Stimulated activated CD8-positive, alpha-beta memory T cell treated with anti-CD3 and anti-CD28 coated beads, Interleukin-4, amount 100 ng/mL, for 24 hours (primary cell): ENCODE measurements at places on chromosomes 5 and 9.

DNA sequence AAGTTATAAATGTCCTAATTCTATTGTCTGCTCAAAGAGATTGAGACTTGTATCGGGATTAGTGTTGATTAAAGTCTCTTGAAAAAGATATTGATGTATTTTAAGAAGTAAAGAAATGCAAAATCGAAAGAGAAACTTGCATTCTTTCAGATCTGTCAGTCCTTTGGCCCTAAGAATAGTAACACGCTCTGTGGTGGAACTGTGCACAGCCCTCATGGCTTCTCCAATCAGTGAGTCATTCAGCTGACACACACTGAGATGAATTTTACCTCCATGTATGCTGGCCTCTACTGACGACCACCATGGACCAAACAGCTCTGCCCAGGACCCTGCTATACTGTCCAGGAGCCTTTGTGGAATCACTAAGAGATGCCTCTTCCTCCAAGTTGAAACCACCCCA lies 232.4 kb downstream of the ESM1 start:
- DNase-seq: no peak

- DNase-seq: no peak
These were observed 402.1 kb downstream of the PRELID2 start for GRCh38 chr5:145433077-145433476.

GRCh38 chr5:81334304-81335061 lies 33.1 kb downstream of the ZCCHC9 start:
- no peak for DNase-seq

- no peak for DNase-seq
These were observed 110.7 kb upstream of the NIPBL start for GRCh38 chr5:36765876-36766275.

GRCh38 chr5:150189728-150190502 lies at the start of gene SLC6A7:
Gene SLC6A7, plus strand, starts transcription at chr5:150190062. Its CDS starts 266 bp downstream, at chr5:150190328.
- no peak for DNase-seq

DNA sequence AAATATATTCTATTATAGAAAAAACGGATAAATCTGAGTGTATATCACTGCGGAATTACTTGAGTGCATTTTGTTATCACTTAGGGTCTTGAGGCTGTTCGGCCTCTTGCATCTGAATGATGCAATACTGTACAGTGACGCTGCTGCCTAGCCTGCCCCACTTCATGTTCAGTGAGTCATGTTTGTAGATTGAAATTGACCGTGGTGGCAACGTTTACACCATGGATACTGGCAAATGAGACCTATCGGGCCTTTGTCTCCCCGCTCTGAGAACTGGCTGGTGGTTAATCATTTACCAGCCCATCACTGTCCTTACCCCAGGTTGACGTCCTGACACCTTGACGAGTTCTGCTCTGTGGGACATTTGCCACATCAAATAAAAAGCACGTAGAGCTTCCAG lies 510.1 kb upstream of the ADAMTS16 start:
- no peak for DNase-seq

- DNase-seq: no peak
These were observed 92.5 kb upstream of the TNFSF8 start for GRCh38 chr9:115022760-115023434.

- peak; percentile 21 for DNase-seq
These were observed 36.1 kb upstream of the OSMR start for GRCh38 chr5:38809388-38810359.

GRCh38 chr9:34027845-34028574 lies 20.7 kb downstream of the UBAP2 start:
- no peak for DNase-seq

GRCh38 chr5:171050916-171051315 lies 189.1 kb downstream of the RANBP17 start:
- no peak for DNase-seq

DNA sequence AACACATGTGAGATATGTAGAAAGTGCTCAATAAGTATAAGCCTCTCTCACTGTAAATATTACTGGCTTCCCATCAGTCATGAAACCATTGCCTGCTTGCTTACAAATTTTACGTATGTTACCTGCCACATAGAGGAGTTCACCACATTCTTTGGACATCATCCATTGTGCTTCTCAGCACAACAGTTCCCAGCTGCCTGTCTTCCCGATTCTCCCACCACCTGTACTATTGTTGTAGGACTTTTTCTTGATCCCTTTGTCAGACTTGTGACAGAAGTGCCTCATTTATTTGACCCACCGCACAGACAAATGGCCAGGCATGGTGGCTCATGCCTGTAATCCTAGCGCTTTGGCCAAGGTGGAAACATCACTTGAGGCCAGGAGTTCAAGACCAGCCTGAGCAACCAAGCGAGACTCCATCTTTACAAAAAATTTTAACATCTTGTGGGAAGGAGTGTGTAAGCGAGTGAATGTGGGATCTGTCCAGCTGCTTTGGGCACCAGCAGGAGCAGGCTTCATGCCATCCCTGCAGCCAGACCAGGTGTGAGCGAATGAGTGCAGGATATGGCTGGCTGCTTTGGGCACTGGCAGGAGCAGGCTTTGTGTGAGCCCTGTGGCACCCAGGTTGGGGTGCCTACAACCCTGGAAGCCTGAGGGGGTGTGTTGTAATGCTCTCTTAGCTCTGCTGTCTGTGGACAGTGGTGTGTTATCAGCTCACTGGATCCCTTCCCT lies 139.9 kb upstream of the ELL2 start:
- DNase-seq: no peak

- no peak for DNase-seq
These were observed 28.1 kb upstream of the TCF7 start for GRCh38 chr5:134086225-134086942.

DNA sequence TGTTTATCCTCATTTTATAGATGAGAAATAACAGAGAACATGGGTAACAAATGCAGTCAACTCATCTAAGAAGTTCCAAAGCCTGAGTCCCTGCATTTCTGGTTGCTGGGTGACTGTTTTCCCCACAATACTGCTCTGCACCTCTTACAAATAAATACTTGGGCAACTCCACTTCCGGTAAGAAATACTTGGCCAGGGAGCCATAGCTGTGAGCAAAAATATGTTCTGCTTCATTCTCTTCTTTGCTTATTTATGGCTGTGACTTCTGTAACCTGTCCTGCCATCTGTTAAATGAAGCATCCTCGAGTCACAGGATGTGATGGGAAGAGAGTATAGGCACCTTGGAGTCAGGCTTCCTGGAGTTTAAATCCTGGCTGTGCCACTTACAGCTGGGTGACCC lies 49.9 kb downstream of the GDNF start:
- DNase-seq: no peak

GRCh38 chr5:27191786-27192510 lies 153.6 kb upstream of the CDH9 start:
- no peak for DNase-seq

GRCh38 chr5:180799194-180799593 lies 3.4 kb downstream of the MGAT1 start:
- no peak for DNase-seq

DNA sequence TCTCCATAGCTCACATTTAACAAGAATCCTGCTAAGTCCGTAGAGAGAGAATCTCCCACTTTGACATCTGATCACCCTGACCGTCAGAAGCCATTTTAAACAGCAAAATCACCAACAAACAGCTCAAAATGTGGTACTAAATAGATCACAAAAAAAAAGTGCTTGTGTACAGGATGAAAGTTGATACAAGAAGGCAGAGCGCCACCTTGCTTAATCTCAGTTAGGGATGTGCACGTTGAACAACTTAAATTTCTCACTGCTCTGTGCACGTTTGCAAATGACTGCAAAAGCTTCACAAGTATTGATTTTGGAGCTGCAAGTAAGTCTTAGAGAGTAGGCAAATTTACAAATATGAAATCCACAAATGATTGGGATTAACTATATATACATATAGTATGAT lies 63.1 kb upstream of the NREP start:
- no peak for DNase-seq

DNA sequence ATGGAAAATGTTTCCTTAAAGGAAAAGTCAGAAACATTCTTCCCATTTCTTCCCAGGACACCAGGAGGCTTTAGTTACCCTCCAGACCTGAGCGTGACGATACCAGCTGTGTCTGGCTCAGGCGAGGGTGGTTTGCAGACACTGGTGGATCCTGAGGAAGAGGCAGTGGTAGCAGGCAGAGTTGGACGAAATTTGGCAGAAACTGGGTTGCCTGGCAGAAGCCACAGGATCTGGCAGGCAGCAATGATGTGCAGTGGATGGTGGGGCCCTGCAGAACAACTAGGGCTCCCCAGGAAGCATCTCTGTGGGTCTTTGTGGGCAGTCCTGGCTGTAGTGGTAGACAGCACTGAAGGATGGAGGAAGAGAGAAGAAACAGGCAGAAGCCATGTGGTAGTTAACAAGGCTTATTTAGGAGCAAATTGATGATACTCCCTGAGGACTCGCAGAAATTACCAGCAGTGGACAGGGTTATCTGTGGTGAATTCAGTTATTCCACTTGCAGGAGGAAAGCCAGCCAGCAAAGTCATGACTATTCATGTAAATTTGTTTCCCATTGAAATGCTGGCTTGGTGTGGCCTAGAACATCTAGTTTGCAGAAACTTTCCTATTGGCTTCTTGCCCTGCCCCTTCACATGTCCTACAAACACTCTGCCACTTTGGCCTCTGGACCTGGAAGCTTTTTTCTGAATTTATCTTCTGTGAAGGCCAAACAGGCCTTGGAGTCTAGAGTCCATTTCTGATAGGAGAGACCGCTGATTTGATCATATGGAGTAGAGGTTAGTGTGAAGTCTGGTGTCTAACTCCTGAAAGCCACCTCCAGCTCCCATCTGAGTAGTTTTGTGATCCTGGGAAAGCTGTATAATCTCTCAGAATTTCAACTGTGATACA lies 212.0 kb downstream of the DMRT2 start:
- no peak for DNase-seq

- DNase-seq: no peak
These were observed 50.1 kb downstream of the TMEM167A start for GRCh38 chr5:83026930-83027687.

- no peak for DNase-seq
These were observed 35.7 kb downstream of the PLPPR1 start for GRCh38 chr9:101064206-101064605.

GRCh38 chr9:109742776-109743348 lies 37.1 kb upstream of the PALM2AKAP2 start:
- DNase-seq: no peak

- peak; percentile 4 for DNase-seq
These were observed 732 bp downstream of the PBX3 start for GRCh38 chr9:125747765-125748445.

- no peak for DNase-seq
These were observed 137.7 kb upstream of the LMX1B start for GRCh38 chr9:126475933-126476555.

- no peak for DNase-seq
These were observed 25.2 kb downstream of the GIN1 start for GRCh38 chr5:103094737-103095136.

DNA sequence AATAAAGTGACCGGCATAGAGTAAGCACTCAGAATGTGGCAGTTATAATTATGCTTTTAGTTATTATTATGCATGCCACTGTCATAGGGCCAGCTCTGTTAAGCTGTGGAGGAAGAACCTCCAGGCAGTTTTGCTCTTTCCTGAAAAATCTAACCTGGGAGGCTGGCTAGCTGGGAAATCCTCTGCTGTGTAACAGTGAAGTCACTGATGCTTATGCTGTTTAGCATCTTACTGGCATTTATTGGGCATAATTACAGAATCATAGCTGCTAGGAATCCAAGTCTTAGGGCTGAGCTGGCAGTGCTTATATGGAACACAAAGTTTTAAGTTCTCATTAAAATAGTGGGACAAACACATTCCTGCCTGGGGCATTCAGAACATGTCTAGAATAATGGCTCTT lies 5.5 kb upstream of the GSN start:
- no peak for DNase-seq

GRCh38 chr5:131204964-131205363 lies 34.2 kb downstream of the LYRM7 start:
- no peak for DNase-seq

- DNase-seq: no peak
These were observed 197.0 kb upstream of the VLDLR start for GRCh38 chr9:2424619-2425033.

- DNase-seq: no peak
These were observed 64.6 kb upstream of the HAPLN1 start for GRCh38 chr5:83785176-83785668.

DNA sequence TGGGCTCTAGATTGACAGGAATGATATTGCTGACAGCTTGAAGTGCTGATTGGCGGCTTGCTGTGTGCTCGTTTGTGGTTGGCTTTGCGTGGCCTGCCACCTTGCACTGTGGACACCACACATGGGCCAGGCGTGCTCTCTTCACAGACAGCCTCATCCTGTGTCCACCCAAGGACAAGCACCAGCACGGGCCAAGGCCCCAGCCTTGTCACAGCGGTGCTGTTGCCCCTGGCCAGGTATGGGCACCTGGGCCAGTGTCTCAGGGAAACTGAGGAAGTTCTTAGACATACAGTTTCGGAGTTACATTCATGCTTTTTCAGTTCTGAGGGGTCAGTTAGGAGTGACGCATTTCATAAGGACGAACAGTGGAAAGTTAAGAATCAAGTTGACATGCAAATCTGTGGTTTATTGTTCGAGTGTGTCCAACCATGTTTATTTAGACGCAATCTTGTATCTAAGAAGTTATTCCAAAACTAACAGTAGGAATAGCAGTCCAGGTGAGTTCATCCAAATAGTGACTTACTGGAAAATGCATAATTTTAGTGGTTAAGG lies 125.9 kb downstream of the EHMT1 start:
- no peak for DNase-seq
